Activated B cell treated with CpG ODN at 0.5 μM for 24 hours (primary cell): ENCODE measurements at places on chromosomes 4 and X.

DNA sequence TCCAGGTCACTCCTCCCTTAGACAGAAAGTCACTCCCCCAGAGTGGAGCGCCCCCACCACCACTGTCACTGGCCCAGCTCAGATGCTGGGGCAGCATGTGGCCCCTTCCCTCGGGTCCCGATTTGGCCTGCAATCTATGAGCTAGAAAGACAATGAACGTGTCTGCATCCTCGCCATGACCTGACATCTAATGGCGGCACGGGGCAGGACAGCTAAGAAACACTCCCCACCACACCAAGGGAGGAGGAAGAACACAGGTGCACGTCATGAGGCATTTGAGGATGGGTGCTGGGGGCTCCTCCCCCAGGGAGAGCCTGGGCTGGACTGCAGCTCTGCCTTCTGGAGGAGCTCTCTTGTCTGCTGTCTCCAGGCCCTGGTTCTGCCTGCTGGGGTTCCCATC, 8.7 kb downstream of the RNF212 start:
- DNase-seq = no peak

- no peak for DNase-seq
Measured at GRCh38 chrX:9164086-9164485, 130.2 kb upstream of the FAM9B start.

- no peak for DNase-seq
Measured at GRCh38 chrX:71225009-71225408, 2.0 kb downstream of the GJB1 start.

- DNase-seq = no peak
Measured at GRCh38 chrX:2387614-2388239, 113.0 kb downstream of the DHRSX start.
